ENCODE measurements at places on chromosomes 2 and 18. TPM values are rescaled to one million over a fixed set of nuclear protein-coding genes. Genes with fewer than 3 reads are reported as not detected.

- no peak overlapping the region for H3K4me3 ChIP-seq
- H3K27ac ChIP-seq = no peak overlapping the region
- no peaks in the 10 kb centered on the region for H3K27me3 ChIP-seq
- no peaks in the 10 kb centered on the region for H3K36me3 ChIP-seq
- H3K4me1 ChIP-seq = no peaks in the 10 kb centered on the region
Observed at GRCh38 chr18:4831127-4831526, 365.9 kb downstream of the AKAIN1 start.

- no peaks in the 10 kb centered on the region for H3K27me3 ChIP-seq
- H3K4me3 ChIP-seq = no peak overlapping the region
- H3K36me3 ChIP-seq = no peaks in the 10 kb centered on the region
- H3K27ac ChIP-seq = no peak overlapping the region
Observed at GRCh38 chr2:15760232-15760910, 168.7 kb downstream of the DDX1 start.

- H3K4me3 ChIP-seq = no peak overlapping the region
- H3K27ac ChIP-seq = peak overlapping the region; percentile 85
- peak; percentile 96 for DNase-seq
- peaks cover 37% of the 10 kb centered on the region for H3K4me1 ChIP-seq
Observed at GRCh38 chr2:128306081-128306930, 12.4 kb downstream of the HS6ST1 start.

GRCh38 chr2:96408616-96409015, 73.0 kb downstream of the NCAPH start:
- no peak overlapping the region for H3K4me3 ChIP-seq
- H3K27ac ChIP-seq = no peak overlapping the region
- peaks cover 17% of the 10 kb centered on the region for H3K4me1 ChIP-seq
- DNase-seq = peak; percentile 79
- H3K36me3 ChIP-seq = no peaks in the 10 kb centered on the region

GRCh38 chr2:37350034-37350433, 5.6 kb downstream of the QPCT start:
- no peaks in the 10 kb centered on the region for H3K4me1 ChIP-seq
- H3K27me3 ChIP-seq = no peaks in the 10 kb centered on the region

- H3K4me3 ChIP-seq = no peak overlapping the region
- no peak for DNase-seq
- no peak overlapping the region for H3K27ac ChIP-seq
- no peaks in the 10 kb centered on the region for H3K27me3 ChIP-seq
Observed at GRCh38 chr2:134926231-134926931, 7.8 kb downstream of the CCNT2 start.

- no peaks in the 10 kb centered on the region for H3K36me3 ChIP-seq
- no peaks in the 10 kb centered on the region for H3K4me1 ChIP-seq
- no peak overlapping the region for H3K4me3 ChIP-seq
- H3K27ac ChIP-seq = no peak overlapping the region
- DNase-seq = peak; percentile 8
Observed at GRCh38 chr2:186365406-186365805, 120.7 kb upstream of the ZC3H15 start.

GRCh38 chr2:237132799-237133198, 47.1 kb downstream of the COPS8 start:
- no peak overlapping the region for H3K27ac ChIP-seq
- no peak for DNase-seq
- no peak overlapping the region for H3K4me3 ChIP-seq
- no peaks in the 10 kb centered on the region for H3K27me3 ChIP-seq

- H3K4me3 ChIP-seq = no peak overlapping the region
- no peaks in the 10 kb centered on the region for H3K4me1 ChIP-seq
- DNase-seq = no peak
- H3K36me3 ChIP-seq = no peaks in the 10 kb centered on the region
- no peaks in the 10 kb centered on the region for H3K27me3 ChIP-seq
Observed at GRCh38 chr18:78130232-78131195, 849.1 kb upstream of the SALL3 start.

GRCh38 chr2:235277485-235277884, 216.4 kb upstream of the AGAP1 start:
- H3K4me1 ChIP-seq = no peaks in the 10 kb centered on the region
- no peak overlapping the region for H3K27ac ChIP-seq
- no peaks in the 10 kb centered on the region for H3K36me3 ChIP-seq
- H3K4me3 ChIP-seq = no peak overlapping the region
- H3K27me3 ChIP-seq = peaks cover 9% of the 10 kb centered on the region
- no peak for DNase-seq

DNA sequence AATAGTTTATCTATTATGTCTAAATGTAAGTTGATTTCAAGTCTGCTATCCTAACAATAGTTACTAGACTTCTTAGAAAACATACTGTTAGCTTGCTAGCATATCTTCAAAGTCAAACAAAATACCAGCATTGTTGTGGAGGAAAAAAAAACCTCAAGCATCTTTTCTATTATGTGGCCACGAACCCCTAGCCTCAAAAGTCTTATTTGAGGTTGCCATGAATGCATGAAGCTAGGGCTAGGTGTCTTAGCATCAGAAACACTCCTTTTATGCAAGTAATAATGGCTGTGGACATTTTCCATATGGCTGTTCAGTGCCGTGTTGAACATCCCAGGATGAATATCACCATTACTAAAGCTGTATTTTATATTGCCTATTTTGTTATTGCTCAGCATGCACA, 86.6 kb upstream of the OTX1 start:
- H3K27ac ChIP-seq = no peak overlapping the region
- peaks cover 4% of the 10 kb centered on the region for H3K36me3 ChIP-seq
- no peaks in the 10 kb centered on the region for H3K27me3 ChIP-seq
- DNase-seq = peak; percentile 7

DNA sequence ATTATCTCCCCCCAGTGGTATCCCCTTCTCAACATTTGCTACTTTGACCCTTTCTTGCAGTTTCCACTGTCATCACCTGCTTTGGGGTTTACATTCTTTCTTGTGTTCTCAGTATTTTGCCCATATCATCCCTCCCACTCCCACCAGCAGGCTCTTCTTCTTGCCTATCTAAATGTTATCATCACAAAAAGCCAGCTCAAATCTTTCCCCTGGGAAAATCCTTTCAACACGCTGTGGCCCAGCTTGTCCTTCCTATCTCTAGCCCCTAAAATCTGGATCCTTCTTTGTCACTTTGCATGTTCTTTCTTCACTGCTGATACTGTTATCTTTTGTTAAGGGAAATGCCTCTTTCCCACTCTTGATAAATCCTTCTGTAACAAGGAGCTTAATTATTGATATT, 138.2 kb downstream of the RAD51AP2 start:
- no peaks in the 10 kb centered on the region for H3K27me3 ChIP-seq
- H3K4me3 ChIP-seq = no peak overlapping the region
- H3K4me1 ChIP-seq = no peaks in the 10 kb centered on the region
- DNase-seq = no peak
- H3K27ac ChIP-seq = no peak overlapping the region
- H3K36me3 ChIP-seq = no peaks in the 10 kb centered on the region

DNA sequence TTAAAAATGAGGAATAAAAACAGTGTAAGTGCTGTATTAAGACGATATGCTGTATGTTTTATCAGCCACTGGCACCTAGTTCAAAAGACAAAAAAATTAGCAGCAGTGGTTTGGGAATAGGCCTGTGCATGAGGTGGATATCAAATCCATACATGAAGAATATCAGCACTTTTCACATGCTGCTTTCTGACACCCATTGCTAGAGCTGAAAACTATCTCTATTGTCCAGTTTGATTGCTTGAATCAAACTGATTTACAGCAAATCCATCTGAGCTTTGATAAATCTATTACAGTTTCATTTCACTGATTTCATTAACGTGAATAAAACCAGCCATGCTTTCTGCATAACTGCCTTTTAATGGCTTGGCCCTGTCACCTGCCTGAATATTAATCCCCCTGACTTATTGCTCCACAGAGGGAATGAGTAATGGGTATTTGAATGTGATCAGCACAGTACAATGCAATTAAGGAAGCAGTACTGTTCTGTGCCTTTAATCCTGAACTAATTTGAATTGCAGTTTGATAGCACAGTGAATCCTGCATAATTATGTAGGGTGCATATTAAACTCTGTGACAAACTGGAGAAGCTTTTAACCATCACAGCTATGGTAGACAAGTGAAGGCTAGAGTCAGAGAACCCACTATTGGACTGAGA, 154.0 kb downstream of the GPD2 start:
- no peaks in the 10 kb centered on the region for H3K4me1 ChIP-seq
- no peak overlapping the region for H3K4me3 ChIP-seq
- H3K27me3 ChIP-seq = no peaks in the 10 kb centered on the region
- DNase-seq = no peak

GRCh38 chr2:176914371-176914770, 298.2 kb upstream of the HNRNPA3 start:
- H3K27ac ChIP-seq = no peak overlapping the region
- no peaks in the 10 kb centered on the region for H3K27me3 ChIP-seq
- no peak overlapping the region for H3K4me3 ChIP-seq
- no peak for DNase-seq
- no peaks in the 10 kb centered on the region for H3K4me1 ChIP-seq

GRCh38 chr2:54237428-54237827, 18.6 kb downstream of the TSPYL6 start:
- H3K27ac ChIP-seq = no peak overlapping the region
- H3K36me3 ChIP-seq = no peaks in the 10 kb centered on the region
- no peaks in the 10 kb centered on the region for H3K27me3 ChIP-seq
- H3K4me3 ChIP-seq = no peak overlapping the region
- peaks cover 20% of the 10 kb centered on the region for H3K4me1 ChIP-seq

- no peaks in the 10 kb centered on the region for H3K36me3 ChIP-seq
- no peak overlapping the region for H3K27ac ChIP-seq
- H3K4me1 ChIP-seq = no peaks in the 10 kb centered on the region
Observed at GRCh38 chr2:17869128-17869527, 9.3 kb upstream of the KCNS3 start.

- no peak overlapping the region for H3K4me3 ChIP-seq
- peaks cover 5% of the 10 kb centered on the region for H3K4me1 ChIP-seq
- H3K27me3 ChIP-seq = no peaks in the 10 kb centered on the region
- peaks cover 4% of the 10 kb centered on the region for H3K36me3 ChIP-seq
- no peak overlapping the region for H3K27ac ChIP-seq
Observed at GRCh38 chr2:222942977-222943376, 82.1 kb downstream of the ACSL3 start.

DNA sequence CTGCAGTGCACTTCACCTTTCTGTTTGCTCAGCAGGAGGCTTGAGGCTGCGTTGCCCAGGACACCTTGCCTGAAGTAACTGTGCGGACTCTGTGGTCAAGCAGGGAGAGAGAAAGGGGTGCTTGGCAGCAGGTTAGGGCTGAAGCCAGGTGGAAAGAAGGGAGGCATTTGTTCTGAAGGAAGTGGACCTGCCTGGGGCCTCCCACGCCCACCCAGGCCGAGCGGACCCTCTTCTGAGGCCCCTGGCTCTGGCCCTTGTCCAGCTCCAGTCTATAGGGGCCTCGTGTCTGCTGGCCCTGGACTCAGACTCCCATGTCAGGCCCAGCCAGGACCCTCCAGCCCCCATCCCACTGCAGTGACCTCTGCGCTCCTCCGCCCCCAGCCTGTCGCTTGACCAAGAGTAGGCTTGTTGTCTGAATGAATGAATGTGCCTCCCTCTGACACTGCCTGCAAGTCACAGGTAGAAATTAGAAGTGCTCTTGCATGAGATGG, 2.5 kb downstream of the SNED1 start:
- no peak overlapping the region for H3K4me3 ChIP-seq
- no peaks in the 10 kb centered on the region for H3K36me3 ChIP-seq
- H3K27me3 ChIP-seq = no peaks in the 10 kb centered on the region
- H3K27ac ChIP-seq = no peak overlapping the region
- peaks cover 8% of the 10 kb centered on the region for H3K4me1 ChIP-seq
- no peak for DNase-seq

DNA sequence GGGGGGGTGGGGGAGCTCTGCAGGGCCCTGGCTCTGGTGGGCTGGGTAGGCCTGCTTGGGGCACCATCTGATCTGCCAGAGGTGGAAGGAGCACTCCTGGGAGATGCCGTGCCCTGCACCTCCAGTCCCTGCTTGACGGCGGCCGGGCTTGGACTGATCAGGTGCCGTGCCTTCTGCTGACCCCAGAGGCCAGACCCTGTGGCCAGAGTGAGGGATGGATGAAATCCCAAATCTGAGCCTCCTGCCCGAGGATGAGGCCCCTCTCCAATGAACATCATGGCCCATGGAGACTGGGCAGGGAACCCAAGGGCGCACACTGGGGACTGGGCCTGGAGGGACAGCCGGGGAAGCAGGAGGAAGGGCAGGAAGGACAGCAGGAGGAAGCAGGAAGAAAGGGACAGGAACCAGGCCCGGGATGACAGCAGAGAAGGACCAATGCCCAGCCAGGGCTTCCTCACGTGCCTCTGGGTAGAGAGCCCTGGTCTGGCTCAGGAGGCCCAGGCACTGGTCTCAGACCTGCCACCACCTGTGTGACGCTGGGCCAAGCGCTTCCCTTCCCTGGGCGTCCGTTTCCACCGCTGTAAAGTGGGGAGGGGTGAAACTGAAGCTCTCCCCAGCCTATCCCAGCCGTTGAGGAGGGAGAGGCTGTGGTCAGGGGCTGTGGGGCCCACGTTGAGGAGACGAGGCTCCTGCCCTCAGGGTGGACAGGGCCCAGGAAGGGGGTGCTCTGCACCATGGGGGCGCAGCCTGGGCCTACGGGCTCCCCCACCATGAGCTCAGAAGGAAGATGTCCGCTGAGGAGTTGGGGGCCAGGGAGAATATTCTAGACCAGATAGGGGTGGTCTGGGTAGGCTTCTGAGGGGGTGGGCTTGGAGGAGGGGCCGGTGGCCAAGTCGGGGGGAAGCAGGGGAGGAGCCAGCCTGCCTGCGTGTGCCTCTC, 1.0 kb upstream of the GPR35 start:
- no peak overlapping the region for H3K4me3 ChIP-seq
- H3K4me1 ChIP-seq = peaks cover 11% of the 10 kb centered on the region
- H3K36me3 ChIP-seq = no peaks in the 10 kb centered on the region
- H3K27ac ChIP-seq = no peak overlapping the region
- no peak for DNase-seq

GRCh38 chr2:89842180-89842908, 1150.9 kb downstream of the RPIA start:
- H3K4me1 ChIP-seq = no peaks in the 10 kb centered on the region
- no peaks in the 10 kb centered on the region for H3K27me3 ChIP-seq
- DNase-seq = no peak
- no peaks in the 10 kb centered on the region for H3K36me3 ChIP-seq

- DNase-seq = peak; percentile 17
- no peaks in the 10 kb centered on the region for H3K36me3 ChIP-seq
- peaks cover 8% of the 10 kb centered on the region for H3K4me1 ChIP-seq
- H3K27ac ChIP-seq = no peak overlapping the region
- no peak overlapping the region for H3K4me3 ChIP-seq
- H3K27me3 ChIP-seq = no peaks in the 10 kb centered on the region
Observed at GRCh38 chr18:62982600-62983251, 267.4 kb downstream of the PHLPP1 start.

DNA sequence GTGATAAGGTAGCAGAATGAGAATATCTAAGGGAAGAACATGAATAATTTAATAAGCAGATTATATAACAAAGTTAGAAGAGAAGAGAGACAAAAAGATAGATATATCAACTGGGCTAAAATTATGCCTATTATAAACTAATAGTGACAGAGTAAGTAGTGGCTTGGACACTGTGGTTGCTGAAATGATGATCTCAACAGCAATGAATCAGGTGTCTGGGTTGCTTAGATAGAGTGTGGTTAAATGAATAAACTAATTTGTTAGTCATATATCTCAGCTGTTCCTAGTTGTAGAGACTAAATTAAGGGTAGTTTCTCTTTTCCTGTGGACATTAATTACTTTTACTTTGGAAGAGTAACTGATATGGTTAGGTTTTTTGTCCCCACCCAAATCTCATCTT, 1485.4 kb upstream of the CELF4 start:
- no peaks in the 10 kb centered on the region for H3K4me1 ChIP-seq
- H3K36me3 ChIP-seq = no peaks in the 10 kb centered on the region
- no peak overlapping the region for H3K4me3 ChIP-seq
- no peak overlapping the region for H3K27ac ChIP-seq

PMAIP1 gene
- 98.1 TPM for total RNA-seq

SERPINB3 gene
- not detected for total RNA-seq

CHST9 gene
- 1.3 TPM for total RNA-seq

C2orf81 gene
- 2.1 TPM for total RNA-seq

GALR1 gene
- not detected for total RNA-seq
